Stimulated activated CD4-positive, alpha-beta T cell treated with anti-CD3 and anti-CD28 coated beads, Interleukin-1b, Interleukin-23, amount 100 ng/mL, for 24 hours (primary cell): ENCODE measurements at places on chromosomes 4 and X.

DNA sequence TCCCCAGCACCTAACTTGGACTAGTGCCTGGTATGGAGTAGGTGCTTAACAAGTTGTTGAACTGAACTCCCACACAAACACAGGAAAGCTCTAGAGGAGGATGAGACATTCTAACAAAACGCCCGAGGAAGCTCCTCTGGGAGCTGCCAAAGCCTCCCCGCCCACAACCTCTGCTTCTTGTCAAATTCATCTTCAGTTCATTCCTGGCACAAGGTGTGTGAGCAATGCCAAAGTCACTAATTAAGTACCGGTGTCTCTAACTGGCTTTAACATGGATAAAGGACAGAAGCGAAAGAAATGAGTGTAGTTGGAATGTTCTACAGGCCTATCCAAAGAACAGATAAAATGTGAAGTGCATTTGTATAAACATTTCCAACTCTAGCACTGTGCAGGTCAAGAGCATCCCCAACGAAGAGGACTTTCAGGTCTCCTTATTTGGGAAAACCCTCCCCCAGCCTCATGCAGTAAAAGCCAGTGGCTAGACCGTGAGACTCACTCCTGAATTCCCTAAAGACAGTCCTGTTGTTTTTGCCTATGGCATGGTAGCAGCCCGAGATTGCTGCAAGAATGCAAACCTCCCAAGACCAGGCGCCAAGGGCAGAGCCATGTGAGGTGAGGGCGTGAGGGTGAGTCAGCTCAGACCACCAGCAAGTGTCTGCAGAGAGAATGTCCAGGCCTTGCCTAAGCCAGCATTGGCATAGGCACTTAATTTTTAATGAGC lies 72.2 kb upstream of the KLF3 start:
- DNase-seq = no peak

DNA sequence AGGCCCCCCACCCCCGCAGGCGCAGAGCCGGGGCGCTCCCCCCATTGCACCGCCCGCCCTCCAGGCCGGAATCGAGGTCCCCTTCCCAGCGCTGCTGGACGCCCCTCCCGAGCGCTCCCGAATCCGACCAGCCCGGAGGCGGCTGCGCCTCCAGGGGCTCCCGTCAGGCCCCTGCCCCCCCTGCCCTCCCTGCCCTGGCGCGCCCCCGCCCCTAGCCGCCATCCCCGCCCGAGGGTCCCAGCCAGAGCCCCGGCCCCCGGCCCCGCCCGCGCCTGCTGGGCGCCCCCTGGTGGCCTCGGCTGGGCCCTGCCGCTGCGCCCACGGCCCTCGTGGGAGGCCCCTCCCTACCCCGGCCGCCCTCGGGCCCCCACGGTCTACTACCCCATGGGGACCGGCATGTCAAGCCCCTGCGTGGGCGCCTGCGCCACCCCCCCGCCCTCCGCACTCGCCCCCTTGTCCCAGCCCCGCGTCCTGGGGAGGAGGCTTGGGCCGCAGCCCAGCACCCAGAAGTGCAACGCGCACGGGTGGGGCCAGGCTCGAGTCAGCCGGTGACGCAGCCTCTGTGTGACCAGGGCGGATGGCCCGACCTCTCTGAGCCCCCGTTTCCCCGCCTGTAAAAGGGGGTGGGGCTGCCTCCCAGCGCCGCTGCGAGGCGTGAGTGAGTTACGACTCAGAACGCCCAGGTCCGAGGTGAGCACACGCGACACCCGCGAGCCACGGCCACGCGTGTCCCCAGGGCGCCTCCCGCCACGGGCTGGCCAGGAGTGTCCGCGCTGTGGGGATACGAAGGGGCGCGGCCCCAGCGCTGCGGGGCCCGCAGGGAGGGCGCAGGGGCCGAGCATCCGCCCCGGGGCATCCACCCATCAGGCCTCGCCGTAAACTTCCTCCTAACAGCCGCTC lies 104.9 kb downstream of the FAM53A start:
- peak; percentile 24 for DNase-seq

GRCh38 chr4:126738926-126739325 lies 893.8 kb upstream of the INTU start:
- DNase-seq = no peak

DNA sequence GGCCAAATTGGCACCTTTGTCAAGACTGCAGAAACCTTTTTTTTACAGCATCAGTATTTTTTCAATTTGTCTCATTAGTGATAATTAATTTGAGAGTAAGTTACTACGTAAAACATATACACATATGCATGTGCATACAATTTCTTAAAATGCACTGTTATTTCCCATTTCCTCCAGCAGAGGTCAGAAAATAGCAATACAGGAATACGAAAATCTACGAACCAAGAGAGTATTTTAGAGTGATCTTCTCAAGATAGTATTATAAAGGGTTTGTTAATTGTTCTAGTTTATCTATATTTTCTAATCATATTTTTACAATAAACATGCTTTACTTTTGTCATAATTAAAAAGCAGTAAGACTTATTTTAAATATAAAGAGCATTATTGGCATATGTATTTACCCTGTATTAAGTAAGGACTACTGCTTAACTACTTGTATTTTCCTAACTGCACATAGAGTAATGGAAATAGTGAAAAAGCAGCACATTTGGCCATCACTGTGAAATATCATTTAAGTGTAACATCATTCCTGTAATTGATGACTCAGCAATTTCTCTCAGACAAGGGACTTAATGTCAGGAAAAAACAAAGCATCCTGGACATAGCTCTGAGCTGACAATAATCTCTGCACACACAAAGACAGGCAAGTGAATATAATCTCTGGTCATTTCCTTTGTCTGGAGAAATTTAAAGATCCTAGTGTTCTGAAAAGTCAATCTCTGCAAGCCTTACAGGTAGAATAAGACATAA lies 45.6 kb downstream of the MAOB start:
- DNase-seq = no peak

- peak; percentile 2 for DNase-seq
Observed at GRCh38 chrX:118254611-118255010, 91.3 kb upstream of the WDR44 start.

DNA sequence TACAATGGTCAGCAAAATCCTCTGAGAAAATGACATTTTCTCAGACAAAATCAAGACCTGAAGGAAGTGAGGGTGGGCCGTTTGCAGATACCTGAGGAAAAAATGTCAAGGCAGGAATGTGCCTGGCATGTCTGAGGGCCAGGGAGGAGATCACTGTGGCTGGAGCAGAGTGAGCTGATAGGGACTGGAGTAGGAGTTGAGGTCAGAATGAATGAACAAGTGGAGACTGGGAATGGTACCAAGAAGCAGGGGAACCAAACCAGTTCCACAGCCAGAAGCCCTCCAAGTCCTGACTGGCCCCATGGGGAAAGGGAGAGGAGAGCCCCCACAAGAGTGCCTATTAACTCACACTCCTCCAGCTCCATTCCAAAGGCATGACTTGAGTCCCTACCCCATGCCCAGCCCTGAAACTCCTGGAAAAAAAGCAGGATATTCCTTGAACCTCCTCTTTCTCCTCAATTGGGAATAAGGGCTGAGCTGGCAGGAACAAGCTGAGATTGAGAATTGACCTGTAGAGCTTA lies 41.5 kb downstream of the STEEP1 start:
- DNase-seq = no peak
